ENCODE measurements at places on chromosomes 4 and X.

GRCh38 chr4:156576946-156577345 is 394.7 kb downstream of the PDGFC start:
- no peak for DNase-seq

- no peak for DNase-seq
Measured at GRCh38 chr4:66640233-66640990, 904.9 kb downstream of the CENPC start.

- no peak for DNase-seq
Measured at GRCh38 chr4:147927377-147928137, 195.7 kb downstream of the ARHGAP10 start.

- DNase-seq, result no peak
Measured at GRCh38 chrX:11577603-11578002, 88.1 kb downstream of the ARHGAP6 start.

DNA sequence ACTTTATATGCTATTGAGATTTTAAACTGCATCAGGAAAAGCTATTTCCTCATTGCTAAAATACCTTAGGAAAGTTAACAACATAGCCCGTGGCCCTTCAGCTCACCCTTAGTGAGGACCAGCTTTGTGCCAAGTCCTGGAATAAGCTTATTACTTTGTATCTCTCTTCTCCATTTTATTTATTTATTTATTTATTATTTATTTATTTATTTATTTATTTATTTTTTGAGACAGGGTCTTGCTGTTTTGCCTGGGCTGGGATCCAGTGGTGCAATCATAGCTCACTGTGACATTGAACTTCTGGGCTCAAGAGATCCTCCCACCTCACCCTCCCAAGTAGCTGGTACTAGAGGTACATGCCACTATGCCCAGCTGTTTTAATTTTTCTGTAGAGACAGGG is 6.3 kb downstream of the RHOXF1 start:
- DNase-seq, result no peak

All from SW480 (cell line).